Central memory CD4-positive, alpha-beta T cell (primary cell): ENCODE measurements at places on chromosomes 6 and 20.

DNA sequence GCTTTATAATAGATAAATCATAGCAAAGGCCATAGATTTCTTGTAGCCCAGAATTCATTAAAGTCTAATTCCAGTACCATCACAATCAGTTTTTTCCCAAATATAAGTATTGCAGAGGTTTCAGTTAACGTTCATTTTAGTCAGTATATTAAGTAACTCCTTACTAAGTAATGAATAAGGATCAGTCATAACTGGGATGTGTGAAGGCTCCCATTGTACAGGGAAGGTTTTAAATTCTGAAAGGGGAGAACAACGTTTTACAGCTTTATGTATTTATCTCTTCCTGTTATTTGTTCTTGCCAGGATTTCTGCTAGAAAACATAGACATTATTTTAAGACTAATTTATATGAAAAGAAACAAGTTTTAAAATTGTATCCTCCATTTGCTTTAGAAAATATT is 215.5 kb upstream of the LAMP5 start:
- DNase-seq = no peak

DNA sequence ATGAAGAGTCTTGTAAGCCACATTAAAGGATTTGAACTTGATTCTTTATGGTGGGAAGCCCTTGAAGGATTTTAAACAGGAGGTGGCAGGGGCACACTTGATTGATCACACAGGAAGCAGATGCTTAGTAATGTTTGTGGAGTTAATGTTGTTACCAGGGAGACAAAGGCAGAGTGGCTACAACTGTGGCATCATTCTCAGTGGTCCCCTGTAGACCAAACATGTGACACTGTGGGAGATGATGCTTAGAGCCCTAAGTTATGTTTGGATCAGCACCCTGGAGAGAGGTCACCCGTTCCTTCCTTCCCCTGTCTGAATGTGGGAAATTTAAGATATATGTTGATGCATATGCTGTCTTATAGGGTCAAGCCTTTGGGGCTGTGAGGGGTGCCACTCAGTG is 53.2 kb downstream of the EIF2S2 start:
- peak; percentile 57 for DNase-seq

DNA sequence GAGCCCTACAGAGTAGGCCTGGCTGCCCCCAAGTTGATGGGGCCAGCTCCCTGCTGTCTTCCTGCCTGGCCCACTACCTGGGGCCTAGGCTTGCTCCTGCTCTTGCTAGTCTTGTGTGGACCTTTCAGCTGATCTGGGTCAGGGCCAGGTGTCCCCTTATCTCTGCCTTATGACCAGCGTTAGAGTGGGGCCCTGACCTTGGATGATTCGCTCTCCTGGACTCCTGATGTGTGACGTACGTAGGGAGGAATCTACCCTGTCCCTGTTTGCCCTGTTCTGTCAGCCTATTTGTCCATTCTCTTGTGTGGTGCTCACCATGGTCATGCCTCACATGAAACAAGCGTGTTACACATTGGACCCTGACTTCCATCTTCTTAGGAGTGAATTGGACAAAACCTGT is 571.8 kb downstream of the QKI start:
- DNase-seq = no peak

GRCh38 chr6:158627940-158628211 is 16.7 kb downstream of the DYNLT1 start:
- DNase-seq = no peak

DNA sequence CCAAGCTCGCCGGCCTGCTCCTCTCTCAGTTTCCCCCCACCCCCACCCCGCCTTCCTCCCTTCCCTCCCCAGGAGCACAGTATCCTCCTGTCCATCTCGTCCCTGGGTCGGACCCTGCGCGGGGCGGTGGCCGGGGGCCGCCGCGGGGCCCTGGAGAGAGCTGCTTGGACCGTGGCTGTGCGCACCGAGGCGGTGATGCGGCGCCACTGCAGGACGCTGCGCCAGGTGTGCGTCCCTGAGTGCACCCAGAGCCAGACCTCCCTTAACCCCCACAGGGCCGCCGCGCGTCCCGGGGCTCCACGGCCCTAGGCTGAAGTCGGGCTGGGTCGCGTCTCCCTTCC is 2.2 kb downstream of the C20orf204 start:
- no peak for DNase-seq

GRCh38 chr6:46329568-46329967 is 158.8 kb upstream of the ENPP5 start:
- no peak for DNase-seq
